MCF 10A (cell line): ENCODE measurements at places on chromosomes 7 and 10.

DNA sequence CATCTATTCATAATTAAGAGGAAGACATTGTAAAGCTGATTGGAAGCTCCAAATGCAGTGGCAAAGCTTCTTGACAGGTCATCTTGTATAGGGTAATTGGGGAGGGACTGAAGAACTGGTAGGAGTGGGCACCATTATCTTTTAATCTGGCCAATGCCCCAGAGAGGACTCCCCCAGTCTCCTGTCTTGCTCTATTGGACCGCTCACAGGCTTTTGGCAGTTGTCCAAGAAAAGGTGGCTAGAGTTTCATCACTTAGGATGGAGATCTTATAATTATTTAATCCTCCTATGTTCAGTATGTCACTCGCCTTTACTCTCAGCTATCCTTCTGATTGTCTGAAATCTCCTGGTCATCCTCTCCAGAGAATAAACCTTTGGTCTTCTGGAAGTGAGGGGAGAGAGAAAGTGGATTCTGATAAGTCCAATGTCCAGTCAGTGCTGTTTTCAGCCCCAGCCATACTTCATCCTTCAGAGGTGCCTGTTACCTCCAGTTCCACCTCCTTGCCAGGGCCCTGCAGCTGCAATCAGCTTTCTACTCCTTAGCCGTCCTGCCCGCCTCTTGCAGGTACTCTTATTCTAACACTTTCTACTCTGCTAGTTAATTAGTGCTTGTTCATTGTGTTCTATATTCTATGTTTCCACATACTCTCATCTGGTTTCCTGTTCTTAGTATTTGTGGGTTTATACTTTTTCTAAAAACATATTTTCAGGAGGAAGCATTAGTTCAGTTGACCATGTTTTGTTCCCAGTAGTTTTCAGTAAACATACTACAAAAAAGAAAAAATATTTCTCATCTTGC is 241.6 kb downstream of the NSUN6 start:
- DNase-seq = peak; percentile 20

DNA sequence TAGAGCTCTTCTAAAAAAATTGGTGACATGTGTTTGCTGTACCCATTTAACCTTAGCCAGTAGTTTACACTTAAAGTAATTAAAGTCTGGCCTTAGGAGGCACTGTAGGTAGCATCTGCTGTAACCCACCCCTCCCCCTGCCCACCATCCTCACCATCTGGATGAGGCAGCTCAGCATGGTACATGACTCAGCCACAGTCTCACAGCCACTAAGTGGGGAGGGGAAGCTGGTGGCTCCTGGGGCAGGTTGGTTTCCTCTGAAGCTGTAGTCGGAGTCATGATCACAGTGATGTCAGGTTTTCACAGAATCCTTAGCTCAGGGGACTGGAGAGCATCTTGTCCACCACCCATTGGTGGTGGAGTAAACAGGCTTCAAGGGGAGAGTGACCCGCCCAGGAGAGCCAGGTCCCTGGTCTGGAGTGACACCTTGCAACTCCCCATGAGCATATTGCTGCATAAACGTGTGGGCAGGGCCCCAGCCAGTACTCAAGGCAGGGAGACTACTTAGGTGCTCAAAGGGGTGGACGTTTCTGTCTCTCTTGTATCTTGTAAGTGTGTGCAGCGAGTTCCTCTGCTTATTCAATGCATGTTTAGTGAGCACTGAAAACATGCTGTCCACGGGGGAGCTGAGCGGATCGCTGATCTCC is 125.9 kb downstream of the GRK5 start:
- DNase-seq = peak; percentile 28

GRCh38 chr7:116511552-116512519 is 12.3 kb downstream of the CAV2 start:
- peak; percentile 82 for DNase-seq

DNA sequence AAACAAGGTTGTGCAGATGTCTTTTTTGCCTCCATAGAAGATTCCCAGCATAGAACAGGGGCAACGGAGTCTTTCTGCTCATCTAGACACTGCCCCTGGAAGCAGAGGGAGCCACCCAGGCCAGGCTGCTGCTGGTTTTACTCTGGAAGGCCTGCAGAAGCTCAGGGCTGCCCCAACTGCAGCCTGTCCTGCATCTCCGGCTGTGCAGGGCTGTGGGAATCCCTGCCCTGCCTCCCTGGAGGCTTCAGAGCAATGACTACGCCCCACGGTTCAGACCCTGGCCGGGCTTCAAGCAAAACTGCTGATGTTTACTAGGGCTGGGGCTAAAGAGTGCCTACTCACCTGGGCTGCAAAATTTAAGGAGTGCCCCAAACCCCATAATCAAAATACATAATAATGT is 43.9 kb downstream of the GHRHR start:
- no peak for DNase-seq

GRCh38 chr10:79255007-79255507 is 92.2 kb upstream of the PPIF start:
- no peak for DNase-seq
